Left renal pelvis (tissue), 4 donors: ENCODE measurements at places on chromosomes 6 and 20. TPM values are rescaled to one million over a fixed set of nuclear protein-coding genes. Genes with fewer than 3 reads are reported as not detected.

CRISP3 gene
- polyA plus RNA-seq, result 0.30 TPM

SNAP25 gene
- polyA plus RNA-seq, result 9.6 TPM

PRSS16 gene
- polyA plus RNA-seq, result 0.16 TPM

GMPR gene
- 13.6 TPM for polyA plus RNA-seq

SLC35F1 gene
- 2.4 TPM for polyA plus RNA-seq

PRDM13 gene
- not detected for polyA plus RNA-seq

FAM83D gene
- polyA plus RNA-seq, result 13.2 TPM

WFDC10B gene
- polyA plus RNA-seq, result not detected

NTSR1 gene
- 0.10 TPM for polyA plus RNA-seq

HLA-DRA gene
- 47.0 TPM for polyA plus RNA-seq

ARMH2 gene
- not detected for polyA plus RNA-seq

SLC2A10 gene
- 16.3 TPM for polyA plus RNA-seq

EMILIN3 gene
- polyA plus RNA-seq, result 43.3 TPM

MCHR2 gene
- not detected for polyA plus RNA-seq

OXT gene
- polyA plus RNA-seq, result 0.68 TPM

RAB23 gene
- polyA plus RNA-seq, result 53.3 TPM

DNAH8 gene
- polyA plus RNA-seq, result 0.42 TPM

SLC44A4 gene
- polyA plus RNA-seq, result 53.4 TPM

ASCC3 gene
- 27.4 TPM for polyA plus RNA-seq

MYLK2 gene
- polyA plus RNA-seq, result 0.87 TPM

FKBP1C gene
- 3.0 TPM for polyA plus RNA-seq

NKAIN4 gene
- polyA plus RNA-seq, result 40.8 TPM

BANF2 gene
- polyA plus RNA-seq, result not detected

CGAS gene
- polyA plus RNA-seq, result 2.8 TPM

C6orf141 gene
- 0.37 TPM for polyA plus RNA-seq

TINAG gene
- 29.1 TPM for polyA plus RNA-seq

ZBTB2 gene
- 16.4 TPM for polyA plus RNA-seq
